ENCODE measurements at places on chromosomes 7 and 10.

- no peak for DNase-seq
Measured at GRCh38 chr10:124072541-124072940, 20.9 kb downstream of the CHST15 start.

GRCh38 chr10:103696411-103697145 is 158.8 kb downstream of the SH3PXD2A start:
- DNase-seq = peak; percentile 44

- DNase-seq = no peak
Measured at GRCh38 chr10:86632951-86633350, 21.4 kb upstream of the OPN4 start.

DNA sequence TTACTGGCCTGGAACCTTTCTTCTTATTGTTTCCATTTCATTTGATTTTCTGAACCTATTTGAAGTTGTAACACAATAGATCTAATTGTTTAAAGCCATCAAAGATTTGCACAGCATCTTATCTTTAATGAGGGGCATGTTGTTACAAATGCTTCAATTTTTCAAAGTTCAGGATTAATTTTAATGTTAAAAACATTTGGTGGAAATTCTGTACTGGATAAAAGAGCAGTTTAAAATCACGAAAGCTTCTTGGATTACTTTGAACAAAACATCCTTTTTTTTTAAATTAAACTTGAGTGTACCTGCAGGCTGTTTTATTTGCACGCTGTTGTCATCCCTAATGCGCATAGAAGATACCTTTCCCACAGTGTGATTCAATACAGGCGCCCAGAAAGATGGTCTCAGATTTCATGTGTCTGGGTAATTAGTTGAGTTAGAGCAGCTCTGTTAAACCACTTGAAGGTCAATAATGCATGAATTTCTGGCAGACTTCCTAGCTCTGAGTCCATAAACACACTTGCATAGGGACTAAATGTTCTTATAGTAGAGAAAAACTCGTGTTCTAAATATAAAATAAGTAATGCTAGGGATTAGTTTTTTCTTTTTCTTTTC is 29.3 kb upstream of the DDX50 start:
- no peak for DNase-seq

- DNase-seq = no peak
Measured at GRCh38 chr10:48884179-48885045, 55.2 kb downstream of the LRRC18 start.

DNA sequence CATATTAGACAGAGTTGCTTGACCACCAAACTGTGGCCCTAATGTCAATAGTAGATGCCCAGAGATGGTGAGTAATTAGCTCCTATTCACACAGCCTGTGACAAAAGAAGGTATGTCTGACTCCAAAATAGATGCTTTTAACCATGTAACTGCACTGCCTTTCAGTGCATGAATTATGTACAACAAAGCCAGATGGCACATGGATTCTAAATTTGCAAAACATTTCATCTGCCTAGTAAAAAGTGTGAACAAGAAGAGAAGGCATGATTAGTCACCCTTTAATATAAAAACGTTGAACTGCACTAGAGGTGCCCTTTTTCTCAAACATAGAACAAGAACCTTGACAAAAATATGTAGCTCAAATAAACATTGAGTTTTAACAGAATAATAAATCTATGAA is 35.5 kb upstream of the PTPRZ1 start:
- no peak for DNase-seq

GRCh38 chr10:101141616-101142532 is 10.8 kb downstream of the TLX1 start:
- DNase-seq = peak; percentile 94

- no peak for DNase-seq
Measured at GRCh38 chr7:25965405-25966123, 186.4 kb upstream of the NFE2L3 start.

GRCh38 chr10:1242975-1243374 is 186.8 kb downstream of the WDR37 start:
- no peak for DNase-seq

- peak; percentile 29 for DNase-seq
Measured at GRCh38 chr10:46540412-46541016, 15.9 kb downstream of the GPRIN2 start.

DNA sequence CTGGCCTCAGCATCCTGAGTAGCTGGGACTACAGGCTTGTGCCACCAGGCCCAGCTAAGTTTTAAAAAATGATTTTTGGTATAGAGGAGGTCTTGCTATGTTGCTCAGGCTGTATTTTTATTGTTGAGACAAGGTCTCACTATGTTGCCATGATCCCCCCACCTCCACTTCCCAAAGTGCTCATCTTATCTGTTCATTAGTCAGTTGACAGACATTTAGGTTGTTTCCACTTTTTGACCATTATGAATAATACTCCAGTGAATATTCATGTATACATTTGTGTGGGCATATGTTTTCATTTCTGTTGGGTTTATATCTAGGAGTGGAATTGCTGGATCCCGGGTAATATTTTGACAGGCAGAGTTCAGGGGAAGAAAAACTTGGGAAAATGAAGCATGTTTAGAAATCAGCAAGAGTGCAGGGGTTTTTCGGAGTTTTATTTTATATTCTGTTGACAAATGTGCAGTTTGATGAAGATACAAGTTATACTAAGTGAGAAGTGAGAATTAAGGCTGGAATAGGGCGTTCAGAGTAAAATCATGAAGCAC is 2.7 kb upstream of the SCD start:
- DNase-seq = no peak

DNA sequence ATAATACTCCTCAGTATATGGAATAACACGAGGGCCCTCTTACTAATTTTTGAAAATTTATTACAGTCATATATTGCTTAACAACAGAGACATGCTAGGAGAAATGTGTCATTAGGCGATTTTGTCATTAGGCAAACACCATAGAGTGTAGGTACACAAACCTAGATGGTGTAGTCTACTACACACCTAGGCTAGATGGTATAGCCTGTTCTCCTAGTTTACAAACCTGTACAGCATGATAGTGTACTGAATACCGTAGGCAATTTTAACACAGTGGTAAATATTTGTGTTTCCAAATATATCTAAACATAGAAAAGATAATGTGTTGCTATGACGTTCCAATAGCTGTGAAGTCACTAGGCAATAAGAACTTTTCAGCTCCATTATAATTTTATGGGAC is 12.8 kb downstream of the OR2F1 start:
- DNase-seq = peak; percentile 52

GRCh38 chr7:22435720-22436119 is 64.3 kb downstream of the STEAP1B start:
- DNase-seq = no peak

GRCh38 chr10:3008518-3009195 is 58.7 kb upstream of the PFKP start:
- no peak for DNase-seq

DNA sequence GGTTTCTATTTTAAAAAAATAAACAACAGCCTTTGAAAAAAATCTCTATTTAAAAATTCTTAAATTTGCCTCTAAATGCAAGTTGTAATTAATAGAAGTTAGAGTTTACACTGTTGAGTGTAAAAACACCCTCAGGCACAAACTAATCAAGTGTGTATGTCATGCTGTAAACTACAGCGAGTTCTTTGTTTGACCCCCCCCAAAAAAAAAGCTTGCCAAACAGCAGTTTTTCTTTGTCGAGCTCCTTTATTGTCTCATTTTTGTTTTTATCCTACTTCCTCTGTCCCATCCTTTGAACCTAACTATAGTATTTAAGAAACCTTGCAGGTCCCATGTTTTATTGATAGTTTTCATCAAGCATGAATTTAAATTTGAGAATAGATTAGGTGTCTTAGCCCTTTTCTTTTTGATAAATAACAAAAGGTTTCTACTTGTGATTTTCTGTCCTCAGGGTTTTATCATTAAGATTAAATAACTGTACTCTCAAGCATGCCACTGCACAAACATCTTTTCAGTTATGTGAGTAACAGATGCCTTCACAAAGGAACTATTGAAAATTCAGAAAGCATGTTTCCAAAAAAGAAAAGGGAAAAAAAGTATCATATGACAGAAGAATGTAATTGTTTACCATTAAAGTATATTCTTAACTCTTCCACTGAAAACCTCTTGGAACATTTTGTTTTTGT is 176.0 kb downstream of the ARID5B start:
- DNase-seq = no peak

DNA sequence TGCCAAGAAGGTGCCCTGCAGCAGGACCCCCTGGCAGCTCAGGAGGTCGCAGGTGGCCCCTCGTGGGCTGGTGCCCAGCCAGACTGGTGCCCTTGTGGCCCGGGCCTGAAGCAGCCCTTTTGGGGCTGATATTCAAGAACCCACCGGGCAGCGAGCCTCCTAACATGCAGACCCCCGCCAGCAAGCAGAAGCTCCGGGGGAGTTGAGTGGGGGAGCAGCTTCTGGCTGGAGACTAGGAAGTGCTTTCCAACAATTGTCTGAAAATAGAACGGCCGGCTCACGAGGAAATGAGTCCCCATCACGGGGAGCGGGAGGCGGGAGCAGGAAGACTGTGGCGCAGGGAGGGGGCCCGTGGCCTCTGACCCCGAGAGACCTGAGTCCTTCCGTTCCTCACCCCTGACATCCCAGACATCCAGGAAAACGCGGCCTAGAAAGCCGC is 9.5 kb upstream of the INTS1 start:
- DNase-seq = peak; percentile 53

- peak; percentile 21 for DNase-seq
Measured at GRCh38 chr7:47346377-47346914, 235.5 kb downstream of the TNS3 start.

DNA sequence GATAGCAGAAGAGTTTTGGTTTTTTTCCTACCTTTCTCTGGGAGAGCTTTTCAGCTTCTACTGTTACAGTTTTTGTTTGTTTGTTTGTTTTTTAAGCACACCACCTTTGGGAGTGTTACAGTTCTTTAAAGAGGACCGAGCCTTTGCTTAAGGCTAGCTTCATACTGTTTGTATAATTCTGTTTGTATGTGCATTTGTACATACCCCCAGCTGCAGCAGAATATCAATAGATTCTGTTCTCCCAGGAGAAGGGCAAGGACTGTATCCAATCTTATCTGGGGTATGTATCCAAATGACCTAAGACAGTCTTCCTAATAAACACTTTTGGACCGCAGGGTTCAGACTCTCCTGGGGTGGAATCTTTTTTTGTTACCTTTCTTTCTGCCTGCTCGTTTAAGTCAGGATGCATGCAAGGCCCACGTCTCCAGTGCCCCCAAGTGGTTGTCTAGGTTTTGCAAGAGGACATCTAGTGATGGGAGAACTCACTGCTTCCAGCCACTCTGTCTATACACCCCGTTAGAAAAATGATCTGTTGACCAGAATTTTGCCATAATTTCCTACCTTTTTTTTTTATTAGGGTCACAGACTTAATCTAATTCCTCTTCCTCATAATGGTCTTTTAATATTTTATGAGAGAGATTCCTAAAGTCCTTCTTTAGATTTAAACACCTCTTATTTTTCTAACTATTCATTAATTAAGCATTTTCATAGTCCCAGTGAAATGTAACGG is 23.9 kb downstream of the NRF1 start:
- DNase-seq = peak; percentile 87

DNA sequence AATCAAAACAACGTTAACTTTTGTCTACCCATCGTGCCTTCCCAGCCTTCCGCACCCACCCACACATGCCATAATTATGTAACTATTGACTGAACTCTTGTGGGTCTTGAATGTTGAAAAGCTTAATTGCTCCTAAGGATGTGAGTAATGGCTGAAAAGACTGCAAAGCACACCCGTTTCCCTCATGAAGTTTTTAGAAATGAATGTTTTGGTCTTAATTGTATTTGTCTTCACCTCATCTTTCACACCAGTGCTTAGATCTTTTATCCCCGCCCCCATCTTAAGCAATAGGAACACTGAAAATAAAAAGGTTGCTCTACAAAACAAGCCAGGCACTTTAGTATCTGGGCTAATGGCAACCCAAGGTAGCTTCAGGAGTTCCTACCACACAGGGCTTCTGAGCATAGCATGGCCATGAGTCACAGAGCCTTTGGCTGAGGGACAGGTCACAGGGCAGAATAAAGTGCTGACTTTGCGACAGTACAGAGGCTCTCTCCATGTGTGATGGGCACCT is 690.5 kb downstream of the PARD3 start:
- no peak for DNase-seq

GRCh38 chr10:128058106-128058749 is 68.0 kb downstream of the MKI67 start:
- DNase-seq = no peak

DNA sequence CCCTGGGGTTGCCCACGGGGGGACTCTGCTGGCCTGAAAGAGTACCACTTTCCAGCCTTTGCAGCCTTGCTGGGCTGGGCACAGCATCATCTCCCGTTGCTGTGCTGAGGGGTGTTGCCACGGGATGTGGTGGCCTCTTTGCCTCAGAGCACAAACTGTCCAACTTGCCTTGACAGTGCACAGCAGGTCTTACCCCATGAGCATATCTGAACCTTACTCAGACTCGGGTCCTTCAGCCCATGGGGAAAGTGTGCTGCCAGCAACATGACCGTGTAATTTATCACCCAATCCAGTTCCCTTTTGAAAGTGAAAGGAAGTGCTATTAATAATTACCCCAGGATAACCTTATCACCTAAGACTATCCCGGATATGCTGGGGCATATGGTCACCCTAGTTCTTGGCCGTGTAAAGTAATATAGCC is 46.8 kb downstream of the TBXAS1 start:
- peak; percentile 74 for DNase-seq
